ENCODE measurements at places on chromosomes 2 and 18.

DNA sequence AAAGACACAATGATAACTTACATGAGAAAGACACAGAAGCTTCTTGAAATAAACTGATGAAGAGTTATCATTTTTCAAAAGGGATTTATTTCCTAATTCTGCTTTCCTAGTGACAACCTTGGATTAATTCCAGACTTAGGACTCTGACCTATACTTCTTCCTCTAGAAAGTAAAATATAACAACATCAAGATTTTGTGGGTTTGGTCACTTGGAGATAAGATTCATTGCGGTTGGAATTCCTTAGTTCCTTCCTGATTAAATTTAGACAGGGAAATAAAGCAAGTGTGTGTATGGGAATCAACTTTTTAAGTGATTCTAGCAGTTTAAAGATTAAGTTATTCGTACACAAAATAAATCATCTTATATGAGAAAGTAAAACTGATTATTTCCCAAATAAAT, 208.4 kb upstream of the CCDC150 start:
- DNase-seq, result no peak

DNA sequence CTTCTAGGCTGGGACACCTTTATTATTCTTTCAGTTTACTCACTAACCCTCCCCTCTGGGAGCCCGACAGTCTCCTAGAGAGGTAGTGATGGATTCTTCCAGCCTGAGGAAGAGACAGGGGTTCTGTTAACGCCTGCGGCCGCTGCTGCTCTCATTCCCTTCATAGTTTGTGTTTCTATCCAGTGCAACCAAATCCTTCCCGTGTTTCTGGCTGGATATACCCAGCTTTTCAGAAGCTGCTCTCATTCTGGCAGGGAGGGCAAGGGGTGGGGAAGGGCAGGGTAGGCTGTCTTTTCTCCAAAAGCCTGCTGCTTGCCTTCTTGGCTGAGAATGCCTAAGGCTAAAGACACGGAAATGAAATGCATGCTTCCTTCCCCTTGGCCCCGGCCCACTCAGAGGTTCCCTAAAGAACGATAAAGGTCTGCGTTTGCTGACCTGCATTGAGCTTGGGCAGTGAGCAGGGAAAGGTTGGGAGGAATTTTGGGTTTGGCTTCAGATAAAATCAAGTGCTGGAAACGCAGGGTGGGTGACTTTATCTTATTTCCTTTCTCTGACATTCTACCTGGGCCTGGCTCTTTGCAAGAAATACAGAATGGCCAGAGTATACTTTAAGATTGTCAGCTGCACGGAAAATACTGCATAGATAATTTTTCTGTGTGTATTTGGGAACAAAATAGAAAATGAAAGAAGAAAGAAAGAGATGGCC, 390.9 kb downstream of the NBAS start:
- DNase-seq, result peak; percentile 33

DNA sequence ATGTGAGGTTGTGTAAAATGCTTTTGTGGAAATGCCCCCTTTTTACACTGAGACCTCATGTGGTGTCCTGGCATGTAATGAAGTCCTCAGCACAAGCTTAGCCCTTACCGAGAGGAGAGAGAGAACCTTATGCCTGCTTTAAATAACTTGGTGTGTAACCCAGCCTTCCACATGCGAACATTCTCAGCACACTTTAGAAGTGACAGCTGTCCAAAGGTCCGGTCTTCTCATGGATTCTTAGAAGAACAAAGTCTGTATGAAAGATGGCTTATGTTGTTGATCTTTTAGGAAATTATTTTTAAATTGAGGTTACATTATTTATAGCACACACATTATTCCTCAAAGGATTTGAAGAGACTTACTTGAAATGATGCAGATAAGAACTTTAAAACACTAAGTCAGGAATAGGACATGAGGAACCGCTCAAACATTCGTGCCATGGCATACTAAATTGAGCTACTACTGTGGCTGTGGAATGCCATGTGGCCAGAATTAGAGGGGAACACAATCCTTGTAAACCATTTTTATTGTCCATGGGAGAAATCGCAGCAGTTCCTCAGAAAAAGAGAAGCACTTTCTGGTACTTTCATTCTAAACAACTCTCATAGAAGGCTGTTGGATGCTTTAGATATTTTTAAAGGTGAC, 79.6 kb downstream of the WDSUB1 start:
- peak; percentile 6 for DNase-seq

- DNase-seq, result no peak
Observed at GRCh38 chr2:161172901-161173540, 12.8 kb downstream of the TANK start.

- no peak for DNase-seq
Observed at GRCh38 chr2:105903051-105903674, 158.5 kb downstream of the NCK2 start.
